ENCODE measurements at places on chromosomes 5 and 9.

GRCh38 chr9:84490842-84491325, 150.3 kb upstream of the SLC28A3 start:
- no peak for DNase-seq

DNA sequence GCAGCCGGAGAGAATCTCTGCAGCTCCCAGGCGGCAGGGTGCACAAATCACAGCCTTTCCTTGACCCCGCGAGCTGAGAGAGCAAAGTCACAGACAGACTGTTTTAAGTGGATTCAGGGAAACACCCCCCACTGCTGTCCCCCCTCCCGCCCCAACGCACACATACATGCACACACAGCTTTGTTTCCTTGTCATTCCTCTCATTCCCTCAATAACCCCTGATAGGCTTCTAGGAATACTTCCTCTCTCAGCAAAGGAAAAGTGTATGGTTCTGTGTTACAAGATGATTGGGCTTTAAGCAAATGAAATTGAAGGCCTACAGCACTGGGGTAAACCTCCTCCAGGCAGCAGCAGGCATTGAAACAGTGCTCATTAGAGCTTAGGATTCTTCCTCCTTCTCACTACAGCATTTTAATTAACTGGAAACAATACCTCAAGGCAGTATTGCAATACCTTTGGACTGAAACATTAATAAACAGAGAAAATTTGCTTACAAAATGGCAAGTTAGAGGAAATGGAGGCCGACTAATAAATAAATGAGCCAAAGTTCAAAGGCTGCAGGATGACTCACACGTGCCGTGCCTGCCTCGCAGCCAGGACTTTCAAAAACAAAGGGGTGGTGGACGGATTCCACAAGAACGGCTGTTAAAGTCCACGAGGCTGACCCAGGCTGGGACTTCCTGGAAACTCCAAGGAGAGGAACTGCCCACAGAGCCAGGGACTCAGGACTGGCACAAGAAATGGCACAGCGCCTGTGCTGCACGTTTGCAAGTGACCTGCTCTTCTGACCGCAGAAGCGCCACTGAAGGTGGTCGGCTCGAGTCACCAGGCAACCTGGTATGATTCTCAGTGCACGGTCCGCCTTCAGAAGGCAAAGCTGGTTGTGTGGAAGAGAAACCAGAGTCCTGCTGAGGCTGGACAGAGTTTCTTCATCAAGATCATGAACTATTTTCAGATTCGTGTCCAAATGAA, 236.2 kb downstream of the SYK start:
- DNase-seq: no peak

GRCh38 chr9:22206833-22207232, 197.7 kb upstream of the CDKN2B start:
- no peak for DNase-seq

GRCh38 chr5:40678026-40678425, 1.7 kb upstream of the PTGER4 start:
- no peak for DNase-seq

GRCh38 chr5:117411701-117412100, 837.1 kb upstream of the SEMA6A start:
- DNase-seq: no peak

DNA sequence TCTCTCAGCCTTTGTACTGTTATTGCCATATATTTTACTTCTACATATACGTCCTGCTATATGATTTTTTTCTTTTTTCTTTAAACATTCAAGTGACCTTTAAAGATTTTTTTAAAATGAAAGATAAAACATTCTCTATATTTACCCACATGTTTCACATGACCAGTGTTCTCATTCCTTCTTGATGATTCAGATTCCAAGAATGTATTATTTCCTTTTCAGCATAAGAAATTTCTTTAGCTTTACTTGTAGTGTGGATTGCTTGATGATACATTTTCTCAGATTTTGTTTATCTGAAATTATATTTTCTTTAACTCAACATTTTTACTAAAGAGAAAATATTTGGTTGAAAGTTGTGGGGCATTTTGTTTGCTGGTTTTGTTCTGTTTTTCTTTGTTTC, 792.1 kb downstream of the BRINP1 start:
- no peak for DNase-seq

GRCh38 chr5:78799266-78800017, 150.9 kb upstream of the LHFPL2 start:
- DNase-seq: no peak

DNA sequence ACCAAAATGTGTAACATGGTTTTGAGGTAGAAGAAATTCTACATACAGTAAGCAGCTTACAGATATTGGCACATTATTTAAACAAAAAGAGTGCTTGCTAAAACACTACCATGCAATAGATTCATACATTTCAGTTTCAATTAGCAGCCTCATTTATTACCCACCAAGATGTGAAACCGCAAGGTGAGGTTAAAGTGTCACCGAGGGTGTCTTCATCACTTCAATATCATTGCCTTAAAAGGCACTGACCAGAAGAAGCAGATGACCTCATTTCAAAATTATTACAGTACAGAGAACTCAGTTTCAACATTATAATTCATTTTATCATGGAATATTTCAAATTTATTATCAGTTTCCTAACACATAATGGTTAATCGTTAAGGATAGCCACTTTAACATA, 302.2 kb downstream of the ISL1 start:
- DNase-seq: no peak

DNA sequence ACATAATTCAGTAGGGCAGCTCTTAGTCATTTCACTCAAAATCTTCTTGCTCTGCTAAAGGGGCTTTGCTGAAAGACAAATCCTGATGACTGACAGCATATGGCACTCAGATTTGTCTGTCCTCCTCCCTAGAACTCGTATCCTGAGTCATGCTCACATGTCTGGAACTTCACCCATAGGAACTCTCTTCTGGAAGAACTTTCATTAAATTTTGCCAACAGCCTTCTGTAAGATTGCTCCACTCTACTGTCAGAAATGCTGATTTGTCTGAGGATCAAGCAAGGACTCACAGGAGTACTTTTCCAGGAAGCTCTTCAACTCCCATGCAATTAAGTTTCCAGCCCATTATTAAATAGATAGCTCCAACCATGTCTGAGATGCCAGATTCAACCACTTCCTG, 59.8 kb upstream of the SNX2 start:
- DNase-seq: no peak

GRCh38 chr9:125591245-125591644, 115.8 kb downstream of the MAPKAP1 start:
- DNase-seq: no peak

DNA sequence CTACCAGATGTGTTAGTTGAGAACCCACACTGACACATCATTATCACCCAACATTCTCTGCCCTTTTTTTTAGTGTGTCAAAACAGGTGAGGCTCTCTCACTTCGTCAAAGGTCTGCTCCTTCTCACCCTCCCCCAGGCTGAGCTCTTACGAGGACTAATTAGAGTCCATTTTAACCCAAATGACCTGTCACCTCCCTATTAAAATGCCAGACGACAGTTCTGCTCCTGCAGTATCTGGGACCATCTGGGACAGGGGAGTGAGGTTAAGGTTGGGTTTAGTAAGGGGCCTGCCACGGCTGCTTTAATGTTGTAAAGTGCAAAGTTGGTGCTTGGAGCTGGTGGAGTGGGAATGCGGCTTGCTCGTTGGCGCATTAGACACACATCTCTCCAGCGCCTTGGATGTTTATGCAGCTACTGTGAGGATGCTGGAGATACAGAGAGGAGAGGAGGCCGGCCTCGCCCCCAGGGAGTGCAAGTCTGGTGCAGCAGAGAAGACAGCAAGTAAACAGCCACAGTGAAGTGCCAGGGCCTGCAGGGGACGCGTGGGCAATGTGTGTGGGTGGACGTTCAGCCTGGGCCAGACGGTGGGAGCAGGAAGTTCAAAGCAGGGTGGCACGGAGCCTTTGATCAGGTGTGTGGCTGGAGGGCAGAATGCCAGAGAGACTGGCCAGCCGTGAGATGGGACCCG, 96.2 kb downstream of the C9orf50 start:
- DNase-seq: no peak

DNA sequence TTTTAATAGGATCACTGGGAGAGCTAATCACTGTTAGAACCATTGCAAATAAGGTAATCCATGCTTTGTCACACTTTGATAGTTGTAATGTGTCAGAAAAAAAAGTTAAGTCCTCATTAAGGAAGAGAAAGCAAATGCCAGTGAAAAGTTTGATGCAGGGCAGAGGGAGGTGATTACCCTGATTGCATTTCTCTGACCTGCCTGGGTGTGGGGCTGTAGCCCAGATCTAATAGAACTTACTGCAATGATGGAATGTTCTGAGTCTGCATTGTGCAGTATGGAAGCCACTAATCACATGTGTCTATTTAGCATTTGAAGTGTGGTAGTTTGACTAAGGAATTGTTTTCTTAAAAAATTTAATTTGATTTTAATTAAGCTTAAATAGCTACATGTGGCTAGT, 202.7 kb downstream of the ATP10B start:
- DNase-seq: no peak

- no peak for DNase-seq
Observed at GRCh38 chr5:72938206-72938605, 17.6 kb upstream of the FCHO2 start.

DNA sequence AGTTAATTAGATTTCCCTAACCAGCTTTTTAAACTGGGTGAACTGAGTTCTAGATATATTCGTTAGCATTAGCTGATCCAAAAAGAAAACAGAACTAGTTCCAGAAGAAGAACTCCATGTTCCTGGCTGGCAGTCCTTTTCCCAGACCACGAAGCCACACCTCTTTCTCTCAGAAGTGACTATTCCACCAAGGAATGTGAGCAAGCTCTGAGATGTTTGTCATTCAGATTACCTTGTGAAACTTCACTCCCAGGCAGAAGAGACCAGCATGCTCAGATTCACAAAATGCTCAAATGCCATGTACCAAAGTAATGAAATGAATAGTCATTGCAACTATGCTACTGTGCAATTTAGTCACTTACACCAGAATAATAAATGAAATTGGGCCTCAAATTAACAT, 4.4 kb upstream of the SSBP2 start:
- DNase-seq: no peak

DNA sequence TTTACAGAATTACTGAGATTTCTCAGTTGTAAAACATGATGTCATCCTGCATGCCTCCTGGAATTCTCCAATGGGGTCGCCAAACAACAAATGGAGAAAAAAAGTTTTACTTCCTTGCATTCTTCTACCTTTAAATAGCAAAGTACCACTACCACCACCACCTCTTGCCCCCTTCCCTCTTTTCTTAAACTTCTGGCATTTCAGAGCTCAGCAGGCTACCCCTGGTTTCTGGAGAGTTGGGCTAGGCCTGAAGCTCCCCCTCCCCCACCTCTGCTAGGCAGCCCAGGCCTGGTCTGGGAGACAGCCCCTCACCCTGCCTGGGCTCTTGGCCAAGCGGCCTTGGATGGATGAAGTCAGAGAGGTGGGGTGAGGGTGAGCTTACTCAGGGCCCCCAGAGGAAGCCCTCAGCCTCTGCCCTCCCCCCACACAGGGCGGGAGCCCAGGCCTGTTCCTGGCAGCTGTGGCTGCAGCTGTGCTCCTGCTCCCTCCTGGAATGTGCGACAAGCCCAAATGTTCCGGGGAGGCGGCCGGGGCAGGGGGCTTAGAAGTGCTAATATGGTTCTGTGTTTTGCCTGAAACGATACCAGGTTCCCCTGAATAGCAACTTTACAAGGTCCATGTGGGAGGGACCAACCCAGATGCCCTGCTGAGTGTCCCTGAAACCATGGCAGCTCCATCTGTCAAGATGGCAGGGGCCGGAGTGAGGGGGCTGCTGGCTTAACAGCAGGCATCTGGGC, 6.0 kb upstream of the CCIN start:
- DNase-seq: peak; percentile 97

DNA sequence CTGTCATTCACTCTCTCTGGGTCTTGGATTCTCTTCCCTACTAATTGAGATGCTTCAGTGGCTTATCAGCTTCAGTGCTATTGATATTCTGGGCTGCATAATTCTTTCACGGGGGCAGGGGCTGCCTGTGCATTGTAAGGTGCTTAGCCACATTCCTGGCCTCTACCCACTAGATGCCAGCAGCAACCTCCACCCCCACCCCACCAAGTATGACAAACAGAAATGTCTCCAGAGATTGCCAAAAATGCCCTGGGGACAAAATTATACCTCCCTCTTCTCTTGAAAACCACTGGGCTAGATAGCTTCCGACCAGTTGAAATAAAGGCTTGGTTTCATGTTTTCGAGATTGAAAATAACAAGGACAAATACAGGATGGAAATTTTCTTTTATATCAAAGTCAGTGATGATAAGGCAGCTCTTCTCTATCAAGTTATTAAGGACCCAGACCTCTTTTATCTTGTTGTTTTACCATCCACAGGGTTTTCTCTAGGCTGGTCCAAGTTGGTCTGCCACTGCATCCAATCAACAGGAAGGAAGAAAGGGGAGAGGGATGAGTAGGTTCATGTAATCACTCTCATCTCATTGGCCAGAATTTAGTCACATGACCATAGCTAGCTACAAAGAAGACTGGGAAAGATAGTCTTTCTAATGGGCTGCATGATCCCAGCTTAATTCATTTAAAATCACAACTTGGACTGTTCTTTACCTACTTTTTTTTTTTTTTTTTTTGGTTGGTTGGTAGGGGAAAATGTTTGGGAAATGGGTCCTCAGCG, 92.1 kb upstream of the RANBP3L start:
- no peak for DNase-seq

DNA sequence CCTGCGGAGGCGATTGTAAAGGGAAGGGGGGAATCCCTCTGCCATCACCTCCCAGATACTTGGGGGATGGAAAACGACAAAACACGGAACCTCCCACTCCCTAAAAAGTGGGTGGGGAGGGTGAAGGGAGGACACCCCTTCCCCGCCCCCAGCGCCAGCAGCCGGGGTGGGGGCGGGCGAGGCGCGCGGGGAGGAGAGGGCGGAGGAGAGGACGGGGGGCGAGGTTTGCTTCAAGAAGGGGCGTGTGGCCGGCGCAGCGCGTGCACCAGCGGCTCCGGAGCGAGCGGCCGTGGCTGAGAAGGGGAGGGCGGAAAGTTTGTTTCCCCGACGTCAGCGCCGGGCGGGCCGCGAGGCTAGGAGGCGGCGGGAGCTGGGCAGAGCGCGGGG, at the start of gene PRRX2:
Gene PRRX2, plus strand, starts transcription at position 259 of the 387 bp plus-strand sequence. CDS start 221 bp downstream, outside the sequence.
- DNase-seq: peak; percentile 87

- DNase-seq: no peak
Observed at GRCh38 chr9:89448821-89449220, 49.1 kb downstream of the SEMA4D start.

DNA sequence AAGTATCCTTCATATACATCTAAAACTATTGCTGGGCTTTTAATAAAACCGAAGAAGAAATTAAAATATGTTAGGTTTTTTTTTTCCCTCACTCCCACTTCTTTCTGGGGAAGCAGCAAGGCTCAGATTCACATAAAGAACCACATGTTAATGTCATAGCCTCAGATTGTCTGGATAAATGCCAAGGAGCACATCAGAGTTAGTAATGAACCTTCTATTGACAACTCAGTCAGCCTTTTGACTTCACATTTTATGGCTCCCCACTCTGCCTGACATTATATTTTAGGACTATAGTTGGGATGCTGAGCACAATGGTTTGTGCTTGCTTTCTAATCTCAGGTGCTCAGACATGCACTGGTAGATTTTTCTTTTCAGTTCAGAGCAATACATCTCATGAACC, 21.8 kb downstream of the DMAC1 start:
- no peak for DNase-seq

DNA sequence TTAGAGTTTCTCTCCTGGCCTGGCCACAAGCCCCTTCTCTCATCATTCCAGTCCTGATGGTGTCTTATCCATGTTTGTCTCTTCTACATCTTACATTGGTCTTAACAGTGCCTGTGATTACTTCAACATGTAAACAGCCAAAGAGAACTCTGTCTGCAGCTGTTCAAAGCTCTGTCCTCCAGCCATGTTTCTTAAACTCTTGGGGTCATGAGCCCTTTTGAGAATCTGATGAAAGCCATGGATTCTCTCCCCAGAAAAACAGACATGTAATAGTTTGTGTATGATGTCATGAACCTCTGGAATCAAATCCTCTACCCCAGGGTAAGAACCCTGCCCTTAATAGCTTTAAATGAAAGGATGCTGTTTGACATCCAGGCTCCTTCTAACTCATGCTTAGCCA, 30.1 kb downstream of the MAMDC2 start:
- DNase-seq: no peak

Data from muscle of back (tissue), 13 donors.